ENCODE measurements at places on chromosomes 5 and 9.

- no peak for DNase-seq
Observed at GRCh38 chr5:80895523-80895922, 64.6 kb upstream of the RASGRF2 start.

- DNase-seq, result peak; percentile 34
Observed at GRCh38 chr9:32384002-32384363, 460 bp upstream of the ACO1 start.

DNA sequence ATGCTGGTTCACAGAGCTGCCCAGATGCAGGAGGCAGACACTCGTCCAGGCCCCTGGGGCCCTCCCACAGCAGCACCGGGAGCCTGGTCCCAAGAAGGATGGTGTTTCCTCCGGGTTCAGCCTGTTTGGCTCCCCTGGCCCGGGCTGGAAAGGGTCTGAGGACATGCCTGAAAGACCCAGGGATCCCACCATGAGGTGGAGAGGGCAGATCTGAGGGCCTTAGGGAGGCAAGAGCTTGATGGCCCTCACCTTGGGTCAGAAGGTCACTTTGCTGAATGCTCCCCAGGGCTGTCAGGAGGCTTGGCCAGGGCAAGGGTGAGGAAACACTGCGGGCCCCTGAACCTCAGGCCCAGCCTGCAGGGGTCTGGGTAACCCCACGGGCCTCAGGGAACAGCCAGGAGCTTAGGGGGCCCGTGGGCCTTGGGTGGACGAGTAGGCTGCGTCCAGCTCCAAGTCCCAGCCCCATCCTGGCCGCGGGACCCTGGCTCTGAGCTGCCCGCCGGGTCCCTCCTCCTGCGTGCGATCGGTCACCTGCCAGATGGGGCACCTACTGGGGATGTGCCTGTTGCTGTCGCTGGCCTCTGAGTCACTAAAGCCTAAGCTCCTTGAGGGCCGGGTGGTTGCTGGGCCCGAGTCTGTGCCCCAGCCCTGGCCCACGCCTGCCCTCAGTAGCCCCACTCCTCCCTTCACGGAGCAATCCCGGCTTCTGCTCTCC, 106.2 kb downstream of the ZNF354C start:
- no peak for DNase-seq

DNA sequence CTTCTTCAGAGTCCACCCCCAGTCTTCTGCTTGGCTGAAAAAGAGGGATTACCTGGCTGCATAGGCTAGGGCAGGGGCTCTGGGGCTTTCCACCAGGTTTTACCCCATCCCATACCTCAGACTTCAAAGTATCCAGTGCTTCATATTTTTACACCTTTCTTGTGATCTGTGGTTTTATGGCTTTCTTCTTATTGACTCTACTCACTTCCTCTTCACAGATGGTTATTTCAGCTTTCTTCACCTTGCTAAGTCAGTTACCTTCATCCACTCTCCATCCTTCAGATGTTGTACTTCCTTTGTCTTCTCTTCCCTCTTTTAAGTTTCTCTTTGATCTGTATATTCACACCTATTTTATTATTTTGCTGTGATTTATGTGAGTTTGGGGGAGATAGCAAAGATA, 104.3 kb downstream of the GRIA1 start:
- DNase-seq, result no peak

- DNase-seq, result no peak
Observed at GRCh38 chr9:21624675-21625644, 142.8 kb upstream of the IFNE start.

- DNase-seq, result peak; percentile 65
Observed at GRCh38 chr5:126883564-126884245, 106.8 kb downstream of the LMNB1 start.

Measured in hematopoietic multipotent progenitor cell treated with erythropoietin and hydrocortisone succinate and interleukin-3 and kit ligand, for 4 days (in vitro differentiated cells).